Naive thymus-derived CD8-positive, alpha-beta T cell (primary cell): ENCODE measurements at places on chromosomes 6 and 20.

DNA sequence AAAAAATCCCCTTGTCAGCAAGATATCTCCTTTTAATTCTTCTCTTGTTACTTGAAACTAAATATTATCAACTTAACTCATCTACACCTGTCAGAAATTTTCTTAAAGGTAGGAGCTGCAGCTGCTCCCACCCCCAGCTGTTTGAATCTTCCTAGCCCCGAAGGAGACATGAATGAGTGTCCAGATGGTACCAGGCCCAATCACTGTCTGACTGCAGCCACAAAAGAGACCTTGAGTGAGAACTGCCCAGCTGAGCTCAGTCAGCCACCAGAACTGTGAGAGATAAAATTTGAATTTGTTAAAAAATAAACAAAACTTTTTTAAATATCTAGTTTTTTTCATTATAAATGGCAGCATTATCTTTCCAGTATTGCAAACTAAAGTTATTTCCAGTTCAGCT lies 84.7 kb downstream of the PRSS35 start:
- DNase-seq: no peak

- no peak for DNase-seq
Observed at GRCh38 chr6:169075211-169075914, 178.3 kb downstream of the THBS2 start.

- DNase-seq: no peak
Observed at GRCh38 chr6:89458704-89459103, 25.8 kb downstream of the ANKRD6 start.

- no peak for DNase-seq
Observed at GRCh38 chr6:68726337-68726736, 91.3 kb downstream of the ADGRB3 start.

DNA sequence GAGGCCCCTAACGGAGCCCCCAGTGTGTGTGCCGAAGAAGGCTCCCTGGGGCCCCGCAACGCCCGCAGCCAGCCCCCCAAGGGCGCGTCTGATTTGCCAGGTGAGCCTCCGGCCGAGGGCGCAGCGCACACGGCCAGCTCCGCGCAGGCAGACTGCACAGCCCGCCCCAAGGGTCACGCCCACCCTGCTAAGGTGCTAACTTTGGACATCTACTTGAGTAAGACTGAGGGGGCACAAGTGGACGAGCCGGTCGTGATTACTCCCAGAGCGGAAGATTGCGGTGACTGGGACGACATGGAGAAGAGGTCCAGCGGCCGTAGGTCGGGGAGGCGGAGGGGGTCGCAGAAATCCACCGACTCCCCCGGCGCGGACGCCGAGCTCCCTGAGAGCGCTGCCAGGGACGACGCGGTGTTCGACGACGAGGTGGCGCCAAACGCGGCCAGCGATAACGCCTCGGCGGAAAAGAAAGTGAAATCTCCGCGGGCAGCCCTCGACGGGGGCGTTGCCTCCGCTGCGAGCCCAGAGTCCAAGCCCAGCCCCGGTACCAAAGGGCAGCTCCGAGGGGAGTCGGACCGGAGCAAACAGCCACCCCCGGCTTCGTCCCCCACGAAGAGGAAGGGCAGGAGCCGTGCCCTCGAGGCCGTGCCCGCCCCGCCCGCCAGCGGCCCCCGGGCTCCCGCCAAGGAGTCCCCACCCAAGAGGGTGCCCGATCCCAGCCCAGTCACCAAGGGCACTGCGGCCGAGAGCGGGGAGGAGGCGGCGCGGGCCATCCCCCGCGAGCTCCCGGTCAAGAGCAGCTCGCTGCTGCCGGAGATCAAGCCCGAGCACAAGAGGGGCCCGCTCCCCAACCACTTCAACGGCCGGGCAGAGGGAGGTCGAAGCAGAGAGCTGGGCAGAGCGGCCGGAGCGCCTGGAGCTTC lies 117.0 kb downstream of the RTN4IP1 start:
- peak; percentile 76 for DNase-seq

- no peak for DNase-seq
Observed at GRCh38 chr6:138849791-138850190, 53.9 kb downstream of the ECT2L start.

DNA sequence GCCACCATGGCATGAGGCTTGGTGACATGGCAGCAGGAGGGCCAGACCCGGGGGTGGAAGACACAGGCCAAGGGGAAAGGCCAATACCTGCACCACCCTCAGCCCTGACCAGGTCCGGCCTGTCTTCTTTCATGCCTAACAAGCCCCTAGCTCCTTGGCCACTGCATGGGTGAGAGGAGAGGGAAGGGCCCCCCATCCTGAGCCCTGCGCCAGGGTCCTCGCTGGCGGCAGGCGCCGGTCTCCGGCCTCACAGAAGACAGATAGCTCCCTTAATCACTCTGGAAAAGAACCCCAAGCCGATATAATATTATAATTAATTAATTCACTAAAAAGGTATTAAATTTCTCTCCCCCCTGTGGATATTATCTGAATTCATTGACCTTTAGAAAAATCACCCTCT lies 41.4 kb downstream of the MDFI start:
- no peak for DNase-seq

- DNase-seq: peak; percentile 21
Observed at GRCh38 chr6:20211941-20212391, 303 bp downstream of the MBOAT1 start.

- no peak for DNase-seq
Observed at GRCh38 chr20:7383216-7383615, 557.0 kb downstream of the HAO1 start.

DNA sequence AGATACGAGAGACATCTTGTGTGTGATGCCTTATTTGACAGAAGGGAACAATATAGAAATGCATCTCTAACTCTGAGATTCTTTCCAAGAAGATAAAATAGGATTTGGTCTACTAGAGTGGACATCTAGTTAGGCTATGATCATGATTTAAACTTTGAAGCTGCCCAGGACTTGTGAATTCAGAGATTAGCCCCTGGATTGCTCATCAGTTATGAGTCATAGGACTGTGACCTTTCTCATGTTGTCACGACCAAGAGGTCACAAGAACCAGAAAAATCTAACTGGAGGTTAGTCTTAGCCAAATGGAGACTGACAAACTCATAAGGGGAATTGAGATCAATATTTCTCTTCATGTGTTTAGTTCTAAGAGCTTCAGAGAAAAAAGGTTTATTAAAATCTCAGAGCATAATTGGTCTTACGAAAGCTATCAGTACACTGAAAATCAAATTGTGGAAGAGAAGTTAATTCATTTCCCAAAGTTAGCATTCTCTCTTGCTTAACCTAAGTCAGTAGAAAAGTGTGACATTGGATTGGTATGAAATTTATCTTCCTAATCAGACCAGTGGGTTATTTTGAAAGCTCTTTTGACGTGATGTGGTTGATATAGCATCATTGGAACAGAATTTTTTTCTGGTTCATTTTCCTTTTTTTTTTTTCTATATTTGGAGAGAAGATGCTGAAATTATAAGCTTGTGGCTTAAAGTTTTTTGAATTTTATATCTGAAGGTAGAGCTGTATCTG lies 245.7 kb downstream of the RNF144B start:
- no peak for DNase-seq

- no peak for DNase-seq
Observed at GRCh38 chr20:18984238-18985200, 170.9 kb downstream of the SCP2D1 start.
